ENCODE measurements at places on chromosomes 13 and 19.

GRCh38 chr13:42574011-42574410 lies at the start of gene TNFSF11:
Gene TNFSF11, plus strand, starts transcription at chr13:42574152. Its CDS starts 152 bp downstream, at chr13:42574304.
- DNase-seq: no peak

DNA sequence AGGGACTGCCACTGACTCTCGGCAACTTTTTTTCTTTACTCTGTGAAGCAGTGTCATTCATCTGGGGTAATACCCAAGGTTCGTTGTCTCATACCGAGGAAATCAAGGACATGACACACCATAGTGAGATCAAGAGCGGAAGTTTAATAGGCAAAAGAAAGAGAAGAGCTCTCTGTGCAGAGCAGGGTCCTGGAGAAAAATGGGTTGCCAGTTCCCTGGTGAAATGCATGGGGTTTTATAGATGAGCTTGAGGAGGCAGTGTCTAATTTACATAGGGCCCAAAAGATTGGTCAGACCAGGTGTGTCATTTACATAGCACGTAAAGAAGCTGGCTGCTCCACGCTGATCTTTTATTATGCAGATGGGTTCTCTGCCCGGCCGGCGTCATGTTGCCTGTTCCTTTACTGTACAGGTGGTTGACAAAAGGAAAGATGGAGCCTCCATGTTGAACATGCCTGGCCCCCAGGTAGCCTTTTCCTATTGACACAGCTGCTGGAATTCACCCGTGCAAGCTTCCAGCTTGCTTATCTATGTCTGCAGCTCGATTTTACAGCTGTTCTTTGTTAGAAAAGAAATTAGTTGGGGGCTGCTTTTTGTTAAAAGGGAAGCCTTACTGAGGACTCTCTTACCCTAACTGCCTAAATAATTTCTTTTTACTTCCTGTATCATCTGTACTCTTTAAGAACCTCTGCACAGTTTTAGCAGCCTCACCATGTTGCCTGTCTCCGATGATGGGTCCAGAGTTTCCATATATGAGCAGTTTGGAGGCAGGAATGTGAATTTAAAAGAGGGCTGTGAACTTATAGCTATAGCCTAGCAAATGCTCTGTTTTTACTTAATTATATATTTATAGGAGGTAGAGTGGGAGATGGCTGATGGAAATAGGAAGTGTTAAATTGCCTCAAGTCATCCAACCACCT lies 98.0 kb upstream of the DIAPH3 start:
- DNase-seq: no peak

- DNase-seq: no peak
Measured at GRCh38 chr13:81334481-81334880, 993.6 kb upstream of the SPRY2 start.

DNA sequence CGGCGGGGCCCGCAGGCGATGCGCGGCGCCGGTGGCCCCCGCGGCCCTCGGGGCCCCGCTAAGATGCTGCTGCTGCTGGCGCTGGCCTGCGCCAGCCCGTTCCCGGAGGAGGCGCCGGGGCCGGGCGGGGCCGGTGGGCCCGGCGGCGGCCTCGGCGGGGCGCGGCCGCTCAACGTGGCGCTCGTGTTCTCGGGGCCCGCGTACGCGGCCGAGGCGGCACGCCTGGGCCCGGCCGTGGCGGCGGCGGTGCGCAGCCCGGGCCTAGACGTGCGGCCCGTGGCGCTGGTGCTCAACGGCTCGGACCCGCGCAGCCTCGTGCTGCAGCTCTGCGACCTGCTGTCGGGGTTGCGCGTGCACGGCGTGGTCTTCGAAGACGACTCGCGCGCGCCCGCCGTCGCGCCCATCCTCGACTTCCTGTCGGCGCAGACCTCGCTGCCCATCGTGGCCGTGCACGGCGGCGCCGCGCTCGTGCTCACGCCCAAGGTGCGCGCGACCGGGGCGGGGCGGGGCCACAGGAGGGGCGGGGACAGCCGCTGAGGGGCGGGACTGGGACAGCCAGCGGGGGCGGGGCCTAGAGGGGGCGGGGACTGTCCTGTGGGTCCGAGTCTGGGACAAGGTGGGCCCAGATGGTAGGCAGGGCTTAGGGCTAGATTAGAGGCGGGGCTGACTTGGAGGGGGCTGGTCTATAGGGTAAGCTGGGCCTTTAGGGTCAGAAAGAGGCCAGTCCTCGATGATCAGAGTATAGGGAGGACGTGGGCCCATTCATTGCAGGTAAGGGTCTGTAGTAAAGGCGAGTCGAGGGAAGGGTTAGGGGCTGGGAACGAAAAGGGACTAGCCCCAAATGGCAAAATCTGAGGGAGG lies 5.1 kb downstream of the GRIN2D start:
- DNase-seq: no peak

DNA sequence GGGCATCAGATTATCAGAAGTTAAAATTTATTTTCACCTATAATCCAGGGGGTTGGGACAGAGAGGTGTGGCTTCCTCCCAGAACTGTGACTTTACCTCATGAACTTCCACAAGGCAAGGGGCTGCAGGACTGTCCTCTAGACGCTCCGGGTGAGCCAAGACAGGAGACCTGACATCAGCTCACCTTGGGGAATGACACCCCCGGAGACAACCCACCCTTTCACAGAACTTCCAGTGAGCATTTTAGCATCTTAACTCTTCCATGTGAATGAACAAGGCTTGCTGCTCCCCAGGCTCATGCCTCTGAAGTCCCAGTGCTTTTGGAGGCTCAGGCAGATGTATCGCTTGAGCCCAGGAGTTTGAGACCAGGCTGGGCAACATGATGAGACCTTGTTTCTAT lies 29.4 kb upstream of the TFDP1 start:
- no peak for DNase-seq

DNA sequence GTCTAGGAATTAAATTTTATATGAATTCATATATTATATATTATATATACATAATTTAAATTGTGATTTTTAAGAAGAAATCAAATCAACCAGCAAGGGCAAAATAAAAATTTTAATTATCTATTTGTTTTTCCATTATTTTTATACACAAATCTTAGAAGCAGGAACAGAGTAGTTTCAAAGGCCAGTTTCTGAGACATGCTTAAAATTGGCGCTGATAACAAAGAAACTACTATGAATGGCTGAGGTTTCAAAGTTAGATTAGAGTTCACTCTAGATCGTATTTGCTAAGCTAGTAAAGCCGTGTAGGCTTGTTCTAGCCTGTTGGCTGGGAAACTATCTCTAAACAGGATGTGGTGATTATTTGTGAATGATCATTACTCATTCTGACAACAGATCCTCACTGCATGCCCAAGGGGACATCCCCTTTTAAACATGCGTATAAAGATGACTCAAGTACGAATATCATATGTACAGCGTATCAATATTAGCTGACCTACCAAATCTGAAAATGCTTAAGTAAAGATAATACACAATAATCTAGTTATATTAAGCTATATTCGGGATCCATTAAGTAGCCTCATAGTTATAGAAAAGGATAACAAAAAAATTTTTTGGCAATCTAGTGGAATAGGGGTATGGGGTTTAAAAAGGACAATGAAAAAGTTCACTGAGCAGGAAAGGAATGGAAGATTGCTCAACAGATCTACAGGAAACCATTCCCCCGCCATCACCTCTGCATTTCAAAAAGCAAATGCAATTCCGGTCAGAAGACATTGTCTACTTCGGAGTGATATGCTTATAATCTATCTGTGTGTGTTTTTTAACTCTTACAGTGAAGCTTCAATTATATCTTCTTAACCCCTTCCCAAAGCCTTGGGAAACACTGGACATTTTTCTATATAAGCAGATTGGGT lies 150.1 kb downstream of the SHISA2 start:
- DNase-seq: peak; percentile 58

DNA sequence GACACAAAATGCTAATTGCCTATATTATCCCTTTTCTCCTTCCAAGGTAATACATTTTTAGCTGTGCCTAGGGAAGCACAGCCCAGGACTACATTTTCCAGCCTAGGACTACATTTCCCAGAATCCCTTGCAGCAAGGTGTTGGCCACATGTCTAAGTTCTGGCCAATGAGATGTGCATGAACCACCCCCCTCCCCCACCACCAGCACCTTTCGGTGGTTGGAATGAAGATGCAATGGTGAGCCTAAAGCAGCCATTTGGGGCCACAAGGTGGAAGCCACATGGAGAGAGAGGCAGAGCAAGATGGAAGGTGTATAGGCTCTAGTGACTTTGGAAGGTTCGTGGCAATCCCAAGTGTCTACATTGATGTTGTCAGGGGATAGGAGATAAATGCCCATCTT lies 16.2 kb downstream of the UNC13A start:
- no peak for DNase-seq

GRCh38 chr19:35273686-35274259 lies 5.0 kb downstream of the USF2 start:
- DNase-seq: no peak

- no peak for DNase-seq
Measured at GRCh38 chr13:104408733-104409132, 1342.5 kb upstream of the SLC10A2 start.

DNA sequence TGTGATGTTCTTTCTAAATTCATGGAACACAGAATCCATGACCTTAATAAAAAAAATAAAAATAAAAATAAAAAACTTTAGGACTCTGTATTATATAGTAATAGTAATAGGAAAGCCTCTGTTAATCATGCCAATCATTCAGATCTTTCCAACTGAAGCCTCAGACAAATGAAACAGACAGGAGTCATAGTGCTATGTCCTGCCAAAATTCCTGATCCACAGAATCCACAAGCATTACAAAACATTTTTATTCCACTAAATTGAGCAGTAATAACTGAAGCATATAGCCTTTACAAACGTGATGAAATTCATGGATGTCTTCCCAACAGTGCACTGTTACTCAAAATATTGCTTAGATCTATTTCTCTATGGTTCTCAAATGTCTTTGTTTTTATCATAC lies 820.6 kb upstream of the PCDH9 start:
- no peak for DNase-seq

- DNase-seq: no peak
Measured at GRCh38 chr13:76210262-76210661, 574.1 kb downstream of the LMO7 start.

DNA sequence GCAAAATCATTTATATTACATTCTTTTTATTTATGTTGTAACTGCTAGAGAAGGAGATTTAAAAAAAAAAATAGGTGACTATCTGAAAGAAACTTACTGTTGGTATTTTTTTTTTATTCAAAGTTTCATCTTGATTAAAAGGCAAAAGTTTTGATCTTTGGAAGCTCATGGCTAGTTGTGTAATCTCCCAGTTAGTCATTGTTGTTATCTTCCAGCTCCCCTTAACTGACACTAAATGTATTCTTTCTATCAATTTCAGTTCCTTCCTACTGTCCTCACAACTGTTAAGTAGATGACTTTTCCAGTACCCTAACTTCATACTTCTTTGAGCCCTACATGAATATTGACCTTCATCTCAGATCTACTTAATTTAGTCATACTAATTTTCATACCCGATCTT lies 71.1 kb downstream of the PIBF1 start:
- DNase-seq: no peak

DNA sequence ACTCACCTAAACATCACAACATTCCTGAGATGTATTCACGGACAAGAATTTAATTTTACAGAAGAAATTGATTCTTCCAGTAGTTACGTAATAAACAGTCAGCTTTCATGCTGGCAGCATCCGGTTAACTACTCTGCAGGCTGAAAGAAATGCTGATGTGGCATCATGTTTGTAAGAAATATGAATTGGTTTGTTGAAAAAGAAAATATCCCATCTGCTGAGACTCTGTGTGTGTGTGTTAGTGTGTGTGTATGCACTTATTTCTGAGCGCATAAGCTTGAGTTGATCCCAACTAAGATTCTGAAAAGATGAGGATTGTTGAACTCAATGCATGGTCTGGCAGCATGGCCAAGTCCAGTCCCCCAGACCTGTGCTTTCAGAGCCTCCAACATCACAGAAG lies 74.3 kb upstream of the FAM216B start:
- peak; percentile 38 for DNase-seq

DNA sequence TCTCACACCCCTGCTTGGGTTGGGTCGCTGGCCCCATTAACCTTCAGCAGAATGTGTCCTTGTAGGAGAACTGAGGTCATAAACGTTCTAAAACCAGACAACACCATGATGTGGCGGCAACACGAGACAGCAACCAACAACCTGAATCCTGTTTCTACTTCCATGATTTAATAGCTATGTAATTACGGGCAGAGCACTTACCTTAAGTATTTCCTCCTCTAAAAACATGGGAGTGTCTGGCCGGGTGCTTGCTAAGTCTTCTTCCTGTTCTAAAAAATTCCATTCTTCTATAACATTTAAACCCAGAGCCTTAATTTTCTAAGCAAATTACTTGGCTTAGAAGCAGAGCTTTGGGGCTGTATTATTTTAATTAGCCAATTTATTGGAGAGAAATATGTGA lies 33.5 kb upstream of the IRS2 start:
- DNase-seq: no peak

DNA sequence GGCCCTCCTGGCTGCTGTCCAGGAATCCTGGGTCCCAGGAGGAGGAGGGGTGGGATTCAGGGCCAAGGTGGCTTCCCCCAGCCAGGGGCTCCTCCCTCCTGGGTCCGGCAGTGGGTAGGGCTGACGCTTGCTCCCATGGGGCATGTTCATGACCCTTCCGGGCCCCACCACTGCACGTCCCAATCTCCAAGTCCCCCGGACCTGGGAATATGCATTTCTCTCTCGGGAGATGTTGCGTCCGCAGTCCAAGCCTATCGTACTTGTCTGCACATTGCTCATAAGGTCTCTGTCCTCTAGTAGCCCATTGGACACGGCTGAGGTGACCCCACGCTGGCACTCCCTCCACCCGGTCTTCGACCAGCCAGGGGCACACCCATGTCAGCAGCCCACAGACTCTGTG lies 192.3 kb downstream of the TEX29 start:
- DNase-seq: no peak

- no peak for DNase-seq
Measured at GRCh38 chr13:102236341-102236740, 165.5 kb downstream of the FGF14 start.

GRCh38 chr19:46466536-46467196 lies 4.7 kb downstream of the PNMA8A start:
- DNase-seq: peak; percentile 45

GRCh38 chr19:46063201-46063600 lies 22.4 kb upstream of the IGFL4 start:
- no peak for DNase-seq

- DNase-seq: no peak
Measured at GRCh38 chr13:111025310-111025709, 89.8 kb upstream of the ARHGEF7 start.

DNA sequence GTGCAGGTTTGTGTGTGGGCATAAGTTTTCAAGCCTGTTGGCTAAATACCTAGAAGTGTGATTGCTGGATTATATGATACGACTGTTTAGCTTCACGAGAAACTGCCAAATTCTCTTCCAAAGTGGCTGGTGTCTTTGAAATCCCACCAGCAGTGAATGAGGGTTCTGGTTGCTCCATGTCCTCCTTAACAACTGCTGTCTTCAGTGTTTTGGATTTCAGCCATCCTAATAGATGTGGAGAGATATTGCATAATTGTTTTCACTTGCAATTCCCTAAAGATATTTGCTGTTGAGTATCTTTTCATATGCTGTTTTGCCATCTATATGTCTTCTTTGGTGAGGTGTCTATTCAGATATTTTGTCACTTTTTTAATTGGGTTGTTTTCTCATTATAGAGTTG lies 390.5 kb downstream of the ZNF536 start:
- peak; percentile 43 for DNase-seq
